Sciatic nerve (tissue), 2 donors: ENCODE measurements at places on chromosomes 5 and 9.
A peak's percentile ranks its signal among the peaks of the same experiment; 100 is the strongest.

GRCh38 chr9:129027685-129028191, 393 bp downstream of the SH3GLB2 start:
- no peak for DNase-seq

GRCh38 chr5:95763941-95764340, 32.8 kb downstream of the RHOBTB3 start:
- DNase-seq: no peak

DNA sequence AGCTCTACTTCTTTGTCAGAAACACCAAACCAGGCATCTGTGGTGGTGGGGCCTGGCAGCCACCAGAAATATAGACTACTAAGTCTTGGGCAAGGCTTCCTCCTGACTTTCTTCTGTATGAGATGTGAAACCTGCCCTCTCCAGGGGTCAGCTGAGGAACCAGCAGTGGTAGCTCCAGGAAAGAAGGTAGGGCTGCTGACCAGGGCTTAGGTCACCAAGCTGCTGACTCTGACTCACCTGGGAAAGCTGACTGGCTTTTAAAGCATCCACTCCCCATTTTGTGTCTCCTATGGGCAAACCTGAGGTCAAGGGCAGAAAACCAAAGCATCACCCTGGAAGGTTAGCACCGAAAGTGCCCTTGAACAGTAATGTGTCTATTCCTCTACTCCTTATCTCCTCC, 10.4 kb upstream of the SH3TC2 start:
- DNase-seq: no peak

- peak; percentile 66 for DNase-seq
Measured at GRCh38 chr9:92763721-92764380, 782 bp downstream of the BICD2 start.

DNA sequence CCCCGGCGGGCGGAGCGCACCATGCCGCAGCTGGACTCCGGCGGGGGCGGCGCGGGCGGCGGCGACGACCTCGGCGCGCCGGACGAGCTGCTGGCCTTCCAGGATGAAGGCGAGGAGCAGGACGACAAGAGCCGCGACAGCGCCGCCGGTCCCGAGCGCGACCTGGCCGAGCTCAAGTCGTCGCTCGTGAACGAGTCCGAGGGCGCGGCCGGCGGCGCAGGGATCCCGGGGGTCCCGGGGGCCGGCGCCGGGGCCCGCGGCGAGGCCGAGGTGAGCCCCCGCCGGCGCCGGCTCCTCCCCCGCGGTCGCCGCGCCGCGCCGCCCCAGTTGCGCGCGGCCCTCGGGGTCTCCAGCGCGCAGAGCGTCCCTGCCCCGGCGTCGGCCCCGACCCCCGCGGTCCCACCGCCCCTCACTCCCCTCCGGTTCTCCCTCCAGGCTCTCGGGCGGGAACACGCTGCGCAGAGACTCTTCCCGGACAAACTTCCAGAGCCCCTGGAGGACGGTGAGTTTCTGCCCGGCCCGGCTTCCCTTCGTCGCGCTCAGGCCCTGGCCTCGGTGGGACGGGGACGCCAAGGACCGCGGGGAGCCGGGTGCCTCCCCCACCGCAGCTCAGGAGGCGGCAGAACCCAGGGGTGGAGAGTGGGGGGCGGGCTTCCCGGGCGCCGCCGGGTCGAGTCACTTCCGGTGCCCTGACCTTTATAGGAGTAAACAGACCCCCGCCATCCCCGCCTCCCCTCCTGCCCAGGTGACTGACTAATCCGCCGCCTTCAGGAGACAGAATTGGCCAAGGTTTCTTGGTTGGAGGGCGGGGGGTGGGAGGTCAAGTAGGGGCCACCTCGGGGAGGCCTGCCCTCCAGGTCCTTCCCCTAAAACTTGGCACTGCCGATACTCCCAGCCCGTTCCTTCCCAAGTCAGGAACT, 665 bp downstream of the TCF7 start:
- DNase-seq: no peak
